ENCODE measurements at places on chromosomes 12 and 14. TPM values are rescaled to one million over a fixed set of nuclear protein-coding genes. Genes with fewer than 3 reads are reported as not detected.
A peak's percentile ranks its signal among the peaks of the same experiment; 100 is the strongest.

DNA sequence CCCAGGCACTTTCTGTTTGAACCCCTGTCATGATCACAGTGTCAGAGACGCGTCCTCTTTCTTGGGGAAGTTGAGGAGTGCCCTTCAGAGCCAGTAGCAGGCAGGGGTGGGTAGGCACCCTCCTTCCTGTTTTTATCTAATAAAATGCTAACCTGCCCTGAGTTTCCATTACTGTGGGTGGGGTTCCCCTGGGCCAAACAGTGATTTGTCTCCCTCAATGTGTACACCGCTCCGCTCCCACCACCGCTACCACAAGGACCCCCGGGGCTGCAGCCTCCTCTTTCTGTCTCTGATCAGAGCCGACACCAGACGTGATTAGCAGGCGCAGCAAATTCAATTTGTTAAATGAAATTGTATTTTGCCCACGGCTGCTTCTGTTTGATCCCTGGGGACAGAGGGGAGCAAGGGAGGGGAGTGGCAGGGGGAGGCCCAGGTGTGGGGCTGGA lies 5.1 kb downstream of the SHMT2 start:
- DNase-seq, result no peak

GRCh38 chr14:102939820-102940561 lies 17.5 kb downstream of the AMN start:
- DNase-seq, result no peak

The ANKRD33 gene
- not detected for total RNA-seq

GRCh38 chr12:44286336-44286735 lies 450.5 kb downstream of the TMEM117 start:
- no peak for DNase-seq

DNA sequence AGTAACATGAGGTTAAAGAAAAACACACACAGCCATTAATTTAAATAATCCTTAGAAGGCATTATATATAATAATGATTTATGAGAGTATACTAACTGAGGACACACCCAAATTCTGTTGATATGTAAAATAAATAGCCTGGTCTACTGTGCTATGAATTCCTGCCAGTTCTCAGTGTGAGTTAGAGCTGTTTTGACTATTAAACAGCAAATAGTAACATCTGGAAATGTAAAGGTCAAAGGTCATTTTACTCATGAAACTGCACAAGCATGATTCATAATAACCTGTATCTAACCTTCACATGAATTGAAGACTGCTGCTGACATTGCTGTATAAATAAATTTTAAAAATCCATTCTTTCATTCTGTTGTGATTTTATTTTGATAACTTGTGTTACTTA lies 966.7 kb downstream of the SLC6A15 start:
- DNase-seq, result no peak

- DNase-seq, result no peak
Observed at GRCh38 chr12:102722147-102722546, 194.9 kb downstream of the PAH start.

The PLA2G1B gene
- not detected for total RNA-seq

The TROAP gene
- total RNA-seq, result 80.4 TPM

The FITM1 gene
- total RNA-seq, result 1.3 TPM

DNA sequence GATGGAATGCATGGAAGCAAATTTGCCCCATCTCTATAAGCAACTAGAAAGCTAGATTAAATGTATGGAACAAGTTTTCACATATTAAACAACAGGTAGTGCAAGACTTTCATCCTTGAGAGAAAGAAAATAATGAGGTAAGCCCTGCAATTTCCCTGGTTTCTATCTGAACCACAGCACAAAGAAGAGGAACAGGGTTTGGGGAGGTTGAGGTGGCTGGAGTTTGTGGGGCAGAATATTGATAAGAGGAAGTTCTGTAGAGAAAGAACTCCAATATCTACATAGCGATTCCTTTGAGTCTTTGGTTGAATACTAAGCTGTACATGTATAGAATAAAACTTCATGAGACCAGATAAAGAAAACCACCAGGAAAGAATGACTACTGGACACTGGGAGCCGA lies 96.3 kb upstream of the CCND2 start:
- no peak for DNase-seq

GRCh38 chr12:16610743-16611142 lies 4.8 kb upstream of the LMO3 start:
- DNase-seq, result no peak

- no peak for DNase-seq
Observed at GRCh38 chr14:42140831-42141279, 534.2 kb downstream of the LRFN5 start.

DNA sequence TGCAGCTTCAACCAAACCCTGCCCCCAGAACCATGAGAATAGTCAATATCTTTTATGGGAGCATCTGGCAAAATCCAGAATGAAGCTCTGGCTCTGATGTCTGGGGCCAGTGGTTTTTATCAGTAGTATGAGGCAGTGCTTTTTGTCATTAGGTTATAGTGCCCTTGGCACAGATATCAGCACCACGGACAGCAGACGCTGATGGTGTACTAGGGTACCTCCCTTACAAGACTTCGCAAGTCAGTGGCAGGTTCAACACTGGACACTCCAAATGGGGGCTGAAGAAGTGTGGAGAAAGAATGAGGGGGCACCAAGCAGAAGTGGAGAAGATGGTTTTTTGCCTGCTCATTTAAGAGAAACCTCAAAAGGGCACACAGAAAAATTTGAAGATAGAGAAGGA lies 68.2 kb upstream of the E2F7 start:
- peak; percentile 28 for DNase-seq

DNA sequence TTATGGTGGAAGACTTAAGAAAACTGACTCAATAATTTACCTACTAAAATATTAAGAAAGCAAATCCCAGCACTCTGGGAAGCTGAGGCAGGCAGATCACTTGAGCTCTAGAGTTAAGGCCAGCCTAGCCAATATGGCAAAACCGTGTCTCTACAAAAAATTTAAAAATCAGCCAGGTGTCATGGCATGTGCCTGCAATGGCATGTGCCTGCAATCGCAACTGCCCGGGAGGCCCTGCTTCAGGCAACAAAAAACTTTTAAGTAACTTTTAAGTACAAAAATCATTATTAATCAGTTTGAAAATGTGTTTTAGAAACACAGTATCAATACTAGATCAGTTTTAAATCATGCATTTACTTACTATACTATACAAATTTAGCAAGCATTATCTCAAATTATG lies 17.5 kb downstream of the C2CD5 start:
- DNase-seq, result no peak

GRCh38 chr12:64746663-64747062 lies 12.5 kb downstream of the GNS start:
- no peak for DNase-seq

- DNase-seq, result no peak
Observed at GRCh38 chr12:15356951-15357364, 34.6 kb downstream of the PTPRO start.

The KERA gene
- total RNA-seq, result not detected

- DNase-seq, result no peak
Observed at GRCh38 chr14:56162476-56162875, 44.3 kb downstream of the PELI2 start.

DNA sequence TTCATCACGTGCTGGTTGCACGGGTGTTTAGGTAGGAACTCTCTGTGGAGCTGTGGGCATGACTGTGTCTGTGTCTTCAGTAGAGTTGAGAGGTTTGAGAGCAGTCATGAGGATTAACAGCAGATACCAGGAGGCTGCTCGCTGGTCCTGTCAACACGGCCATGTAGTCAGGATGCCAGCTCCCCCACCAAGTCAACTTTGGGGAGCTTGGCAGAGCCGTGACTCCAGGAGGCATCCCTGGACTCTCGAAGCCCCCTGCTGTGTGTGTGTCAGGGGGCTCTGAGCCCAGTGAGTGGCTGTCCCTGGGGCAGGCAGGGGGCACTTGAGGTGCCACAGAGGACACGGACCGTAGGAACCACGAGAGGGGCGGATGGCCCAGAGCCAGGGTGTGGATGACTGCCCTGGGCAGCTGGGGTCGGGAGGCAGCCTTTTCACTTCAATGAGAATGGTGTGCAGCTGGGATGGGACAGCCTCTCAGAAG lies 7.2 kb upstream of the GPR132 start:
- peak; percentile 30 for DNase-seq

The KRT79 gene
- total RNA-seq, result not detected

DNA sequence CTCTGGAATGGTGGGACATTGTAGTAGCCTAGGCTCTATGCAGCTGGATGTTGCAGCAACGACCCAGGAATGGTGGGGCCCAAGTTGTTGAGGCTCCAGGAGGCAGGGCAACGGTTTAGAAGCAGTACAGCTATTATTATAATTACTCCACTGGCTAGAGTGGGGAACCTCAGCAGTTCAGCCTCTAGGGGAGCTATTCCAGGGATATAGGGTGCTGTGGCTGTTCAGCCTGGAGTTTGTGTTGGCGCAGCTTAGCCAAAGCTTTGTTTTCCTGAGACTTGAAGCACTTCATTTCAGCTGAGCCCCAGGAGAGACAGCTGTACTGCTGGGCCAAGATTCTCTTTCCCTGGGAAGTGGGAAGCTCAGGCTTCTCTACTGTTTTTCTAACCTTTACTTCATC lies 1023.0 kb upstream of the ATXN7L3B start:
- DNase-seq, result no peak

GRCh38 chr12:80715713-80716249 lies 931 bp upstream of the MYF5 start:
- DNase-seq, result no peak
